ENCODE measurements at places on chromosomes 1 and 21.

GRCh38 chr1:93595743-93596142, 85.9 kb downstream of the BCAR3 start:
- no peak for DNase-seq

- no peak for DNase-seq
These were observed 839.0 kb downstream of the LRRIQ3 start for GRCh38 chr1:73359001-73359400.

DNA sequence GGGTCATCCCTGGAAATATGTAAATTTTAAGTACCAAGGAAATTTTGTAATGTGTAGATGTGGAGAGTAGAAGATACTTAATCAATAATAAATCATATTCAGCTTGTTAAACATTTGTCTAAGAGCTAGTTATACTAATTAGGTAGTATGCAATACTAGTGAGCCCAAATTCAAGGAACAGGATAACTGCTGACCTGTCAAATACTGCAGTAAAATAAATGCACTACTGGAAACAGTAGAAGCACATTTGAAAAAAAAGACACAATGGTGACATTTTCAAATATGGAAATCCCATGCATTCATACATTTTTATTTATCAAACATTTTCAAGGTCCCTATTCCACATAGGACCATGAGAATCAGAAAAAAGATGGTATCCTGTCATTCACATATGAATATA, 27.2 kb downstream of the EPRS1 start:
- DNase-seq: no peak

DNA sequence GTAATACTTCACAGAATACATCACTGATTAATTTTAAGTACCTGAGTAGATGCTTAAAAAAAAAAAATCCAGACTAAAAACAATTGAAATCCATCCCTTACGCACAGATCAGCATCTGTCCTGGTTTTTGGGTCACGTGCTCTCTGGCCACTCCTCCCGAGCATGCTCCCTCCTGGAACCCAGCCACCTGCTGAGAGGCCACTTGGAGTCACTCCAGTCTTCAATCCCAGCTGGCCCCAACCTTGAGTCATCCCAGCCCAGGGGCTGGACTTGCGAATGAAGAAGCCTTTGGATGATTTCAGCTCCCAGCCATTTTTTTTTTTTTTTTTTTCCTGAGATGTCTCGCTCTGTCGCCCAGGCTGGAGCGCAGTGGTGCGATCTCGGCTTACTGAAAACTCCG, 8.9 kb downstream of the MAP1LC3C start:
- DNase-seq: no peak

DNA sequence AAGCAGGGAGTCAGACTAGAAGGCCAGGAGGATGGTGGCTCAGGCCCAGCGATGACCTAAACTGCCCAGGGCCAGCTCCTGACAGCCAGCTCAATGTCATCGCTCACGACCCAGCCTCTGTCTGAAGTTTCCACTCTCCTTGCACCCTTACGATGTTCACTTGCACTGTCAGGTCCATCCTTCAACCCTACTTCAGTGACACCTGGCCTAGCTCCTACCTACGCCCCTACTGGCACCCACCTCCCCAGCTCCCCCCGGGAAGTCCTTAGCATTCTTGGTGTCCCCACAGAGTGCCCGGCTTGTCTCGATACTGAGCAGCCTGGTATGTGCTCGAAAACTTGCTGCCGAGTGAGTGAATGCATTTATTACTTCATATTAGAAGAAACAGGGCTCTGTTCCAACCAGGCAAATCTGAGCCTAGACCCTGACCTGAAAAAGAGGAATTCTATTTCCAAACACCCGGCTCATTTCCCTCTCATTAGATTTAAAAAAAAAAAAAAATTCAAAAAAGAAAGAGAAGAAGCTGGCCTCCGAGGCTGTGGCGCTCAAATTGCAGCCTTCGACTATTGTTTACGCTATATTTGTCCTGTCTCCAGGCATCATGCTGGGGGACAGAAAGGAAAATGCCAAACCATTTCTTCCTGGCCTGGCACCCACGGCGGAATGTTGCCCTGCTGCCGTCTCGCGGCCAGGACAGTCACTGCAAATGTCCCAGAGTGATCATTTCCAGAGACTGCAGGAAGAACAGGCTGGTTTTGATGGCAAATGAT, 29.8 kb upstream of the LRRC38 start:
- no peak for DNase-seq

GRCh38 chr1:176111835-176112234, 95.3 kb downstream of the COP1 start:
- DNase-seq: no peak

DNA sequence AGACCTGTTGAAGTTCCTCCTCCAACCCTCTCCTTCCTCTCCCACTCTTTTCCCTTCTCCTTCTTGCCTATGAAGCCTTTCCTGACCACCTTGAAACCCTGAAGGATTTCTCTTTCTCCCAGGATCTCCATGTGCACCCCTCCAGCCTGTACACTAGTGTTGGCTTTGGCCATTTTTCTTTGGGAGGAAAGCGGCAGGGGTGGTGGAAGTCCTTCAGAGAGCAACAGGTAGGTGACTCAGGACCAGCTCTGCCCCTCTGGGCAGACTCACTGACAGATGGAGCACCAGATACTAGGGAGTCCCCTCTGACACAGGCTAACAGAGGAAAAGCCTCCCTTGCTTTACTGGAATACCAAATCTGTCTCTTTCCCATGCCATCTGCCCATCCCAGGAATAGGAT, 4.6 kb downstream of the SLC26A9 start:
- DNase-seq: no peak
